ENCODE measurements at places on chromosomes 3 and 15.

GRCh38 chr3:136950623-136951022 lies 7.2 kb upstream of the IL20RB start:
- DNase-seq, result no peak

GRCh38 chr15:68991723-68992122 lies 22.8 kb upstream of the NOX5 start:
- DNase-seq, result no peak

GRCh38 chr3:77319711-77320110 lies 279.8 kb downstream of the ROBO2 start:
- DNase-seq, result no peak

DNA sequence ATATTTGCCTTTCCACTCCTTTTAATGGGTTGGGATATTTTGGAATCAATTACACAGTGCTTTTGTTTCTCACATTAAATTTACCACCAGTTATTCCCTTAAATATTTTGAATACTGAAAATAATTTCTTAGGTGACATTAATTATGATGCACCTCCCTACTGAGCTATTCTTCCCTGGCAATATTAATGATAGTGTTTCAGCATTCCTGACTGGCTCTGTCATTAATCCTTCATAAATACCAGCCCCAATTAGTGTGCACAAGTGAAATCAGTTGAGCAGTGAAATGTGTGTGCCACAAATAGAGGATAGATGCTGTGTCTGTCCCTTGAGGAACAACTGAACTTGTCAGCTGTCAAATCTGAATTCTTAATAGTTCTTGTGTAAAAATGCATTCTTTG lies 304.0 kb downstream of the CACNA2D3 start:
- no peak for DNase-seq

DNA sequence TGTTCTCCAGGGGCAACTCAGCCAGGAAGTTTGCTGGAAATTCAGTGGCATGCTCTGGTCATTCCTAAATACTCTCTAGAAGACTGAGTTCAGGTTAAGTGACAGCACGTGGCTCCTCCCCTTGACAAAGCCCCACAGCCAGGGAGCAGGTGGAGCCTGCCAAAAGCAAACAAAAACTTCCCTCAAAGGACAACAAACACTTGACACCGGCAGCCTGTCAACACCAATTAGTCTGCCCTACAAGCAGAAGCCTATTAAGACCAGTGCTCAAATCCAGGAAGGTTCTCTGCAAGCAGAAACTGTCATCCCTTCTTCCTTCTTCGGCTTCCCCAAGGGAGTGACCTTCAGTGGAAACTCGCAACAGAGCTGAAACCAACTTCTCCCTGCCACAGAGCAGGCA lies 5.0 kb downstream of the MEX3B start:
- DNase-seq, result no peak

- DNase-seq, result no peak
Measured at GRCh38 chr3:107264888-107265287, 112.4 kb upstream of the CCDC54 start.

GRCh38 chr15:72855791-72856190 lies 72.2 kb upstream of the ADPGK start:
- DNase-seq, result no peak

- DNase-seq, result peak; percentile 98
Measured at GRCh38 chr3:50192689-50193141, 1.3 kb downstream of the GNAT1 start.

DNA sequence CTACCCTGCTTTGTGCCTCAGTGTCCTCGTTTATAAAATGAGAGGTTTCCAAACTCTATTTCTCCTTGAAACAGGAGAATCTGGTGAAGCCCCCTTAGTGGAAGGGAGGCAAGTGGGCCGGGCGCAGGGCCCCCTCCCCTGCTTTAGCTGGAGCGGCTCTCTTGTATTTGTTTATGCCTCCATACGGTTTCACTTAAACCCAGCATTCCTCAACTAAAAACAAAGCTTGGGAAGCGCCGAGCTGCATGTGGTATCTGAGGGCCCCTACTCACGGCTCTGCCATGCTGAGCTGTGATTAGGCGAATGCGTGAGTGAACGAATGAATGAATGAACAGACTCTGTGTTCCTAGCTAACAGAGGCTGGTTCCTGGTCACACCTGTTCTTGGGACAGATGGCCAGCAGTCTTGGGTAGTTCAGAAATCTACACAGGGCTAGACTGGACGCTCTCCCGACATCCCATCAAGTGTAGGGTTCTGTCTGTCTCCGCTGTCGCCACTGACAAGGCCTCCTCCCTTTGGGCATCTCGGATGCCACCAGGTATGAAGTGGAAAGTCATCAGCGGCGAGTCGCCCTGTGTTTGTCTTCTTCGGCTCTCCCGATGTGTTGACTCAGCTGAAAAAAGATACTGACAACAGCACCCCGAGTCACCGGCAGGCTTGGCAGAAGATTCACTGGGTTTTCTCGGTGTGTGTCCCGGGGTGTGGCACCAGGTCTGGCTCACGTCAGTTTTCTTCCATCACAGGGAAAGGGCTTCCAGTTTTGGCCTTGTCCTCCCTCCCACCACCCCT lies 42.4 kb upstream of the VPS8 start:
- no peak for DNase-seq

- no peak for DNase-seq
Measured at GRCh38 chr3:186298876-186299275, 63.2 kb downstream of the DGKG start.

- no peak for DNase-seq
Measured at GRCh38 chr3:184693011-184693975, 18.6 kb downstream of the MAGEF1 start.

DNA sequence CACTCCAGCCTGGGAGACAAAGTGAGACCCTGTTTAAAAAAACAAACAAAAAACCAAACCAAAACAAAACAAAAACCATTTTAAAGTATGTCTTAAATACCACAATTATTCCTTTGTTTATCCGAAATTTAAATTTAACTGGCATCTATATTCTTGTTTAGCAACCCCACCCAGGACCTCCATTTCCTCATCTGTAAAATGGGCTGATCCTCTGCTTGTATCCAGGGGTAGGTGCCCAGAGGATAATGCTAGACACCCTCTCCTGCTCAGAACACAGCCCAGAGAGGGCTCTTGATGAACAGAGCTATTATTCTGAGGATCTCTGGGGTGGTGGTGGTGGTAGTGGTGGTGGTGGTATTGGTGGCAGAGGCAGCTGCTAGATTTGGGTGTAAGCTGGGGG lies 9.8 kb downstream of the SH2D7 start:
- no peak for DNase-seq
